Hepatocyte (in vitro differentiated cells): ENCODE measurements at places on chromosomes 7 and 10. TPM values are rescaled to one million over a fixed set of nuclear protein-coding genes. Genes with fewer than 3 reads are reported as not detected.

DNA sequence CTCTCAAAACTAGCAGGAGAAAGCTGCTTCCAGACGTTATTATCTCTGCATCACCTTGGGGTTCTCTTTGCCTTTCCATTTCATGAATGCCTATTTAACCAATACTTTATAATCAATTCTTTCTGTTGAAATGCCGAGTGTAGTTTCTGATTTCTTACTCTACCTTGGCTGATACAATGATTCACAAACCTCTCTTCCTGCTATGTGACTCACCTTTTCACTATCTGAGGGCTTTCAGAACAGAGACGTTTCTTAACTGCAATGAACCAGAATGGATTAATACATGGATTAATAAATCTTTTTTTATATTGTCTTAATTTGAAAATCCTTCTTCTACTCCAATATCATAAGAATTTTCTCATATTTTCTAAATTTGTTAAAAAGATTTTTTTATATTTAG lies 46.4 kb upstream of the ZNF746 start:
- H3K27ac ChIP-seq, result no peak overlapping the region
- no peak for DNase-seq
- H3K4me3 ChIP-seq, result no peak overlapping the region
- H3K27me3 ChIP-seq, result no peaks in the 10 kb centered on the region
- no peaks in the 10 kb centered on the region for H3K4me1 ChIP-seq

- DNase-seq, result peak; percentile 94
- peak overlapping the region; percentile 48 for H3K27ac ChIP-seq
- H3K4me1 ChIP-seq, result no peaks in the 10 kb centered on the region
- H3K4me3 ChIP-seq, result no peak overlapping the region
- no peaks in the 10 kb centered on the region for H3K27me3 ChIP-seq
Measured at GRCh38 chr7:131513245-131514061, 43.0 kb downstream of the PODXL start.

Gene SSC4D
- 6.9 and 9.7 TPM in 2 replicates for total RNA-seq

Gene EXOC4
- 56.1 and 66.8 TPM in 2 replicates for total RNA-seq
